ENCODE measurements at places on chromosomes 1 and 21.

- peak; percentile 64 for DNase-seq
These were observed 150.1 kb downstream of the PLXNA2 start for GRCh38 chr1:208093754-208094719.

GRCh38 chr1:67953301-67953700, 97.1 kb downstream of the DIRAS3 start:
- DNase-seq: no peak

GRCh38 chr1:158148468-158148867, 32.2 kb upstream of the CD1D start:
- no peak for DNase-seq

- DNase-seq: no peak
These were observed 174.3 kb upstream of the DUSP10 start for GRCh38 chr1:221916176-221916575.

GRCh38 chr1:227987181-227987580, 19.6 kb upstream of the WNT3A start:
- no peak for DNase-seq

DNA sequence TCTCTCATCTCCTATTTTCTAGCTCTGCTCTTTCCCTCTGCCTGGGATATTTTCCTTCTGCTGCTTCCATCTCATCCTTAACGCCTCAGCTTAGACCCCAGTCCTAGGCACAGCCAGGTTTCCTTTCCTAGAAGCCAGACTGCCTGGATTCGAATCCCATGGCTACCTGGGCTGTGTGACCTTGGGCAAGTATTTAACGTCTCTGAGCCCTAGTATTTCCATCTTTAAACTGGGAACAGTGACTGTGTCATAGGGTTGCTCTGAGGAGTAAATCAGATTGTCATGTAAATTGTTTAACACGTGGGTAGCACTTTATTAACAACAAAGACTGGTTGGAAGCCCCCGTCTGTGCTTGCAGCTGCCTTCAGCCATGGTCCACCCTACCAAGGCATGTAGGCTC, 18.4 kb downstream of the DHRS3 start:
- DNase-seq: no peak

GRCh38 chr1:31757989-31758388, 6.2 kb downstream of the ADGRB2 start:
- no peak for DNase-seq

DNA sequence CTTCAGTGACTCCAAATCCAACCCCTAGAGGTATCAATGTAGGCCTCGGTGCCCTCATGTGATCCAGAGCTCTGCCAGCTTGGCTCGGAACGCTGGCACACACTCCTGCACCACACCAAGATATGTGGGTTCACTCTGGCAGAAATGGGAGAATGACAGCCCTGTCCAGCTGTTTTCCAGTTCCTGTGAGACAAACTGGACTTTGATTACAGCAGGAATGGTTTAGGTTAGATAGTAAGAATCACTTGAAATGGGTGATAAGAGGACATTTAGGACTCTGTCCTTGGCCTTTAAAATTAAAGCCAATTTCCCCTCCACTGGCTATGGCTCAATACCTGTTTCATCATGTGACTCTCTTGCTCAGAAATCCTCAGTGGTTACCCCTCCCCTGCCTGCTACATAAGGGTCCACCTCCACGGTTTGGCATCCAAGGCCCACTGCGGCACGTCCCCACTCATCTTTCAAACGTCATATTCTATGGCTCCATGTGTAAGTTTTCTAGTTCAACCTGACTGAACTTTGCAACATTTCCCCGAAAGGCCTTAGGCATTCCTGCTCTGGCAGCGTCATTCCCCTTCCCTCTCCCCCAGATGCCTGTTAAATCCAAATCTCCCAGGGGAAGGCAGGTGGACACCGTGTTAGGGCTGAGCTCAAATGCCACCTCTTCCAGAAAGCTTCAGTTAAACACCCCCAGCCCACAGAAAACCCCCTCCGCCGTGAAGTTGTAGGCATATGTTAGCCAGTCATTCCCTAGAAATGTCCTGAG, 44.7 kb downstream of the PLEKHA6 start:
- DNase-seq: no peak

DNA sequence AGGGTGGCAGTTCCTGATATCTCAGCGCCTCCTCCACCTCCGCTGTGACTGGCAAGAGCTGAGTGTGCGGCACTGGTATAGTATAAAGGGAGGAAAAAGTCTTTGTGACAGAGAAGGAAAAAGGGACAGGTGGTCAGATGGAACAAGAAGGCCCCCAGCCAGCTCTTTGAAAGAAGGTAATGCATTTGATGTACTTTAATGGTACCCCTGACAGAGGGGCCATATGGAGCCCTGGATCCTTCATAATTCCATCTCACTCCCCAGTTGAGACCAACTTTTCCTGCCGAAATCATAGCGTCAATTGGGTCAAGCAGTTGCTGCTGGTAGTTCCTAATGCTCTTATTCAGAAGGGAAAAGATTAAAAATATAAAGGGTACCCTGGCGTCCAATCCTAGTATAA, 198.2 kb downstream of the ZNF326 start:
- no peak for DNase-seq

- DNase-seq: no peak
These were observed 26.8 kb upstream of the KDM4A start for GRCh38 chr1:43622901-43623780.

DNA sequence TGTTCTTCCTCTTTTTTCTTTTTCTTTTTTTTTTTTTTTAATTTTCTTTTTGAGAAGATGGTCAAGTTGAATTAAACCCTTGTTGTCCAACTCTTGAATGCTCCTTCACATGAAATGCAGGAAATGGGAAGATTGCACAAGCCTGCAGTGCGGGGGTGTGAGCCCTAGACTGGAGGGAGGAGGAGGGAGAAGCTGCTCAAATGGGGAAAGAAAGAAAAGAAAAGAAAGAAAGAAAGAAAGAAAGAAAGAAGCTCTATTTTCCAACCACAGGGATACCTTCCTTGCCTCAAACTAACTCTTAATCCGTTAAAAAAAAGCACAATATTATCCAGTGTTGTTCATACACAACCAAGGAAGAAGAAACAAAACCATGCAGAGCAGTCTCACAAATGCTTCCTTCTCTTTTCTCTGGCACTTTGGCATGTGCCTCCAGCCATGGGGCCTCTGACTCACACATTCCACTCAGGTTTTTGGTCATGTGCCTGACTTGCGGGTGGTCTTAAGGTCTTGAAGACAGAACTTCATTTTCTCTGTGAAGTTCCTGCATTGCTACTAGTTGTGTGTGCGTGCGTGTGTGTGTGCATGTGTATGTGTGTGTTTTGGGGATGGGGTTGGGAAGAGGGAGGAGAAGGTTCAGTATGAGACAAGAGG, 276.1 kb downstream of the RPS6KC1 start:
- no peak for DNase-seq

- no peak for DNase-seq
These were observed 23.4 kb downstream of the ARID1A start for GRCh38 chr1:26719205-26719604.

GRCh38 chr1:232477728-232478127, 152.2 kb downstream of the SIPA1L2 start:
- DNase-seq: no peak

- DNase-seq: no peak
These were observed 14.3 kb downstream of the FBXO28 start for GRCh38 chr1:224127925-224128819.

- DNase-seq: no peak
These were observed 5.4 kb upstream of the RPS6KA1 start for GRCh38 chr1:26524181-26524580.

GRCh38 chr1:229124520-229125124, 146.3 kb upstream of the RAB4A start:
- no peak for DNase-seq

GRCh38 chr1:98764485-98764884, 103.0 kb downstream of the SNX7 start:
- DNase-seq: no peak

DNA sequence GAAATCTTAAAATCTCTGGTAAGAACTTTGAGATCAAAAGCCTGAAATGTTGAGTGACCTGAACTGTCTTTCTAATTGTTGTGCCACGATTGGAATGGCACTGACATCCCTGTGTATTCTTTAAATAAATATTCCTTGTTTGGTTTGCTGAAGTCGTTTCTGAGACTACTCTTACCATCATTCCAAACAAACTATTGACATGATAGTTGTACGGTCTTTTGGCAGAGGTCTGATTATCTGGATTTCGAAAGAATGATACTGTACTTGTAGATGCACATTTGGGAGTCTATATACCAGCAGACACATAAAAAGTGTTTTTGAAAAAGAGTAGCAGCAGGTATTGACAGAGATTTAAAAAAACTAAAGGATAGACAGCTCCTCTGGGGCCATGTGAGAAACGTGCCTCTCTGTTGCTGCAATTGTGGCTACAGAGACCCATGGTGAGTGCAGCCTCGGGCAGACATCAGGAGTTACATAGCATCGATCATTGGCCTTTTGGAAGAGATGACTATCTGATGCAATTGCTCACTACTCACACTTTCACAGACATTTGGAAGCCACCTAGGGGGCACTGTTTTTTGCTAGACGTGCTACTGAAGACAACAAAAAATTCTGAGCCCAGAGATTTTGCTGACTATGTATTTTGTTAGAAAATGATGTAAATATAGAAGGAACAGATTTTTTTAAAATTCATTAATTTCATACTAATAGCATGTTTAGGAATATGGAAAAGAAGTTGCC, 464.5 kb downstream of the KCNT2 start:
- DNase-seq: no peak

DNA sequence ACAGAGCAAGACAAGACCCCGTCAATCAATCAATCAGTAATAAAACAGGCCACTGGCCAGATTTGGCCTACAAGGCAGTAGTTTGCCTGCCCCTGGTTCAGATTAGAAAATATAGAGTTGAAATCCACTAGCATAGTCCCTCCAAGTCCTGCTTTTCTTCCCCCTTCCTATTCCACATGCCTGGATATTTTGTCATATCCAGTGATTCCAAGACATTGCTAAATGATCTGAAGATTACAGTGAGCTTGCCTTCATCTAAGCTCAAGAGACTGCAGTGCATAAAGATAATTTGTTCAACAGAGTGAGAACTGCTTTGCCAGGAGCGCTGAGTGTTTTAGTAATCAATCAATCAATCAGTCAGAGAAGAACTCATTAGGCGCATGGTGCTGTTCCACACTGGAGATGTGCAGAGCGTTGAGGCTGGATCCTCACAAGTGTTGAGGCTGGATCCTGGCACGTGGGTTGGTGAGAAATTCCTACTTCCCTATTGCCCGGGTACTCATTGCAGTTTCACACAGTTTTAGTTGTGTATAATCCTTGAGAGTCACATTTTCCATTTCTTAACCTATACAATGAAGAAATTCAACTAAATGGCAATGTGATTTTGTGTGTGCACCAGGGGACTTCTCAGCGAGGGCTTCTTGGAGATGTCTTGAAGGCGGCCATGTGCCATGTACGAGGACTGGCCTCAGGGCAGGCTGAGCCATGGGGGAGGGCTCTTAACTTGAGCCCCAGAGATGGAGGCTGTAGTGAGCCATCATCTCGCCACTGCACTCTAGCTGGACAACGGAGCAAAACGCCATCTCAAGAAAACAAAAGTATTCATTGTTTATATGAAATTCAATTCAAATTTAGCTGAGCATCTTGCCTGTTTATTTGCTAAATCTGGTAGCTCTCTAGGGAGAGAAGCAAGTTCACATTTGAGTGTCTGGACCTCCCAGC, 76.3 kb downstream of the TOMM20 start:
- DNase-seq: no peak

DNA sequence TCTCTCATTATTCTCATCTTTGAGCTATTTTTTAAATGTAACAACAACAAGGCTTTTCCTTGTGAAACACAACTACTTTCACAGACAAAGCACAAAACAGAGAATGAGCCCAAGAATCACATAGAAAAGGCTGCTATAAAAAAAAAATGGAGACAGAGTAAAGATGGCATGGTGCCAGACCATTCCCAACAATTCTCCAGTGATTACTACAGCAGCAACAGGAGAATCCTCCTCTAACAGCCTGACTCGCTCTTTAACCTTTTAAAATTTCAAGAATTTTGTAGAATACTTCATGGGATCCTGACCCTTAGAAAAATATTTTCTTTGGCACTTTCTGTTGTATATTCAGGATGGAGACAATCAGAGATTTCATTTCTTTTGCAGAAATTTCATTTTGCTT, 3.8 kb upstream of the BCAS2 start:
- DNase-seq: no peak

DNA sequence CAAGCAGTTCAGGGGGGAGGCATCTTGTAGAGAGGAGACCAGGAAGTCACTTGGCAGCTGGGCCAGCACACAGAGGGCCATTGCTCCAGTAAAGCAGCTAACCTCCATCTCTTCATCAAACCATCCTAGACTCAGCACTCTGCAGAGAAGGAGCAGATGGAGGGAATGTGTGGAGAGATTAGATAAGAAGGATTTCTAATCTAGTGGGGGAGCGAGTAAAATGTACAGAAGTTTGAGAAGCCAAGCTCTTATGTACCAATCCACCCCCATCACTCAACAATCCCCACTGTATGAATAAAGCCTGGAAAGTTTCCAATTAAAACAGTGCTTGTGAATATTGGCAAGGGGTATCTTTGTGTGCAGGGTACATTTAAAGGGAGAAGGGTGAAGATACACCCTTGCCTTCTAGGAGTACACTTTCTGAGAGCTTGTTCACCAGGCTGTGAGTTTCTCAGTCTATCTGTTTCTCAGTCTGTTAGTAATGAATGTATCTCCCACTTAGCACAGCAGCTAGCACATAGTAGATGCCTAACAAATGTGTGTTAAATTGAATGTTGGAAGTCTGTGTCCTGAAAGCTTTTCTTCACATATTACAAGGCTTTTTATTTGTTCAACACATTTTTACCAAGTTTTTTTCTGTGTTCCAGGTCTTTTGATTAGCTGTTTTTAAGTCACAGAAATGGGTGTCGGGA, 142.7 kb upstream of the UBE2U start:
- no peak for DNase-seq

GRCh38 chr1:201632364-201632952, 93.5 kb downstream of the NAV1 start:
- DNase-seq: no peak
